ENCODE measurements at places on chromosomes 7 and 10. TPM values are rescaled to one million over a fixed set of nuclear protein-coding genes. Genes with fewer than 3 reads are reported as not detected.

DNA sequence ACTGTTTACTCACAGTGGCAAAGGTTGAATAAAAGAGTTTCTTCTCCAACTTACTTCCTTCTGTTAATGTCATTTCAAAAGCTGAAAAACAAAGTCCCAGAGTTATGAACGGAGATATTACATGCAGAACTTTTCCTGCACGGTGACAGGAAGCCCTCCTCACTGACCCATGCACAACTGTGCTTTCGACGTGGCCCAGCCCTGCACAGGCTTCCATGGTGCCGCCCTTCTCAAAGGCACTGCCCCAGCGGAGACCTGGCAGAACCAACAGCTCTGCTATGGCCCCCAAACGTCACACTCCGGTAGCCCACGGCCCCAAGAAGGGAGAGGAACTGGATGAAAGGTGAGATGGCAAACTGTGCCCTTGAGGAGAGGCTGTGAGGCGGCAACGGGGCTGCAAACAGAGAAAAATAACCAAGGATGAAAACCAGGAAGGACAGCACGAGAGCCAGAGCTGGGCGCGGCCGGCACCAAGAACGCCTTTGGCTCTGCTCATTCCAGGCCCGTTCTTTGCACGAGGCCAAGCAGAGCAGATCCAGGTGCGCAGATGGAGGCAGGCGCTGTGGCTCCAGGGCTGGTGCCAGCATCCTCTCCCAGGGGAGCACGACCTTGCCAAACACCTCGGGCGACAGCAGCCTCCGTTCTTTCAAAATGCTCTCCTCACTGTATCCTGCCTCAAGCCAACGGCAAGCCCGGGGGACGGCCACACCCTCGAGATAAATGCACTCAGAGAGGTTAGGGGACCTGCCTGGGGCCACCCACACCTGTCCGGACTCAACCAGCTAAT is 7.0 kb upstream of the FUOM start:
- no peak for DNase-seq

The FAM25G gene
- polyA plus RNA-seq: not detected

The HOGA1 gene
- polyA plus RNA-seq: not detected

The MEPCE gene
- 11.8 TPM for polyA plus RNA-seq

The LIPK gene
- not detected for polyA plus RNA-seq

The TBX20 gene
- polyA plus RNA-seq: not detected
